Left lung (tissue), 14 donors: ENCODE measurements at places on chromosomes 11 and 22. TPM values are rescaled to one million over a fixed set of nuclear protein-coding genes. Genes with fewer than 3 reads are reported as not detected.
A peak's percentile ranks its signal among the peaks of the same experiment; 100 is the strongest.

GRCh38 chr22:40876907-40877306 lies 15.0 kb upstream of the DNAJB7 start:
- no peak for DNase-seq
- no peaks in the 10 kb centered on the region for H3K36me3 ChIP-seq
- no peak overlapping the region for H3K4me3 ChIP-seq
- no peaks in the 10 kb centered on the region for H3K27me3 ChIP-seq
- H3K4me1 ChIP-seq: no peaks in the 10 kb centered on the region

Gene TCN2
- 35.1 TPM for polyA plus RNA-seq

GRCh38 chr11:78331711-78332110 lies 85.9 kb downstream of the GAB2 start:
- no peak overlapping the region for H3K4me3 ChIP-seq
- no peak overlapping the region for H3K27ac ChIP-seq
- no peaks in the 10 kb centered on the region for H3K36me3 ChIP-seq
- no peaks in the 10 kb centered on the region for H3K27me3 ChIP-seq
- peaks cover 23% of the 10 kb centered on the region for H3K4me1 ChIP-seq
- DNase-seq: no peak

DNA sequence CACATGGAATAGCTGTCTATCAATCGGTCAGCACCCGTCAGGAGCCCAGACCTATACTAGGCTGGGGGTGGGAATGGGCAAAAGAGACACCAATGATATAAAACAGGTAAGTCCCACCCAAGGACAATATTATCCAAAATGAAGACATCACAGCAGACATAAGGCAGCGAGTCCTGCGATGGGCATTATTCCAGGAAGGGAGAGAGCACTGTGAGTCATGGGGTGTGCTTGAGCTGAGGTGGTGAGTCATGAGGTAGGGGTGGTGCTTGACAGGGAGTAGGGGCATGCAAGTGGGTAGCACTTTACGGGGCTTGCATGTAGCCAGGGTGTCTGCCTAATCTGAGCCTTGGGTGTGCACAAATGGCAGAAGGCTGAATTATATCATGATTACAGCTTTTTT lies 605.0 kb upstream of the CADM1 start:
- H3K4me1 ChIP-seq: no peaks in the 10 kb centered on the region
- DNase-seq: no peak
- H3K27ac ChIP-seq: no peak overlapping the region
- H3K36me3 ChIP-seq: no peaks in the 10 kb centered on the region
- no peaks in the 10 kb centered on the region for H3K27me3 ChIP-seq
- H3K4me3 ChIP-seq: no peak overlapping the region

Gene CHRNA10
- polyA plus RNA-seq: 2.2 TPM

DNA sequence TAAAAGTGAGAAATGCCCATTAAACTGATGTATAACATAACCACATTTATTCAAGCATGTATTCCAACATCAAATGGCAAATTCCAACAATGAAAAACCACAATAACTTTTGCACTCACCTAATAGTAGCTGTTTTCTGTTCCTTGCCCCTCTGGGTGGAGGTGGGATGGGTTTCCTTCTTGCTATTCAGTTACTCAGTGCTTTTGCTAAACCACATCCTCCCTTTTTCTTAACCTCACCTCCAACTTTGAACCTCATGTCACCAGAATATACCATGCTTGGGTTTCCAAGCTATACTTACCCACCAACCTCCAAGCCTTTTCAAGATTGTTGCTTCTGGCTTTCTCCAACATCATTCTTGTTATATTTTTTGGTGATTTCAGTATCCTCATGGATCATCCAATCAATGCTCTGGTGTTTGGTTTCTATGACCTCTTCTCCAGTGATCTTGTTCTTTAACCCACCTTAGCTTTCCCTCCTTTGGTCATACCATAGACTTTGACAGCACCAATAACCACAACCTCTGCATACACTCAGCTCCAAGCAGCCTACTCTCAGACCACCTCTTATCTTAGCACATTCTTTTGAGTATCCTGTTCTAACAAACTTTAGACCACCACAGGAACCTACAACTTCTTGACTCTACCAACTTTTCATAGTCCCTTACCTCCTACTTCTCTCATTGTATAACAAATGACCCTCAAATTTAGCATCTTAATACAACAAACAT lies 3.2 kb upstream of the CCDC15 start:
- no peaks in the 10 kb centered on the region for H3K27me3 ChIP-seq
- no peaks in the 10 kb centered on the region for H3K4me1 ChIP-seq
- no peak for DNase-seq
- H3K4me3 ChIP-seq: no peak overlapping the region
- H3K27ac ChIP-seq: no peak overlapping the region
- no peaks in the 10 kb centered on the region for H3K36me3 ChIP-seq

Gene MCAT
- polyA plus RNA-seq: 15.6 TPM

DNA sequence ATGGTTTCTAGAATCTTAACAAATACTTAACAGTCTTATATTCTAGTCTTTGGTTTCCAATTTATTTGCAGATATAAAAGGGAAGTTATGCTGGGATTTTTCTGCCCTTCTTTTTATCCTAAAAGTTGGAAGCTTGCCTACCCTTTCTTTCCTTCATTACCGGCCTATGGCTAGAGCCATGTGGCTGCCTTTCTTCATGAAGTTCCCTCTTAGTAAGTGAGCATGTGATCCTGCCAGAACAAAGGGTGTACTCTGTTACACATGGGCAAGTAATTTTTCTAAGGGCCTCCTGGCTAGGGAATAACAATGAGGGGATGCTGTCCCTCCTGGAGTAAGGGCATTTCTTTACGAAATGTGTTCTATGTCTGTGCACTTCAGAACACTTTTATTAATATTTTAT lies 252.1 kb upstream of the PITPNB start:
- DNase-seq: no peak
- H3K4me1 ChIP-seq: no peaks in the 10 kb centered on the region
- no peaks in the 10 kb centered on the region for H3K36me3 ChIP-seq

Gene GRAMD4
- polyA plus RNA-seq: 51.9 TPM

DNA sequence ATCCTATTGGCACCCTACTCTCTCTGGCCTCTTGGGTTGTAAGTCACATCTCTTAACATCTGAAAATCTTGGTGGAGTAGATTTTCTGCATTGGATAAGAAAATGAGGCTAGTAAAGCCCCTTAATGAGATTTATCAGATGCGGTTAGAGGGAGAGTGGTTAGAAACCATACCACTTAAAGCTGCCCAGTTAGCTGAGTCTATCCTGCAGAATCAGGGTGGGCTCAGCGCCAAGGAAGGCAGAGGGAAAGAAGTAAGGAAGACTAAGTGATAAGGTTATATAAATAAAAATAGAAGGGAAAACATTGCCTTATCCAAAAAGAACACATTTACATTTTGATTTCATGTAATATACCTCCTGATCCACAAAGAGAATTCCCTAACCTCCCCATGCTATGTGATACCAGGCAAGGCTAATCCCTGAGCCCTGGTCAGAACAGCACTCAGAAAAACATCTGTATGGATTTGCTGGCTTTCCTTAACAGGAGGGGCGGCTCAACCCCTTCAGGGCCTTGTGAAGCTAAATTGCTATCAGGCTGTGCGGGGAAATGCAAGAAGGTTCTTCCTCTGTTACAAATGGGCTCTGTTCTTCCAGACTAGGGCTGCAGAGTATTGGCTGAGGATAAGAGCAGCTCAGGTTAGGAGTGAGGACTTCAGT lies 101.7 kb downstream of the SNX19 start:
- no peak overlapping the region for H3K27ac ChIP-seq
- no peaks in the 10 kb centered on the region for H3K27me3 ChIP-seq
- no peak overlapping the region for H3K4me3 ChIP-seq
- H3K36me3 ChIP-seq: no peaks in the 10 kb centered on the region
- no peak for DNase-seq

- peaks cover 6% of the 10 kb centered on the region for H3K36me3 ChIP-seq
- H3K27ac ChIP-seq: peak overlapping the region; percentile 50
- H3K27me3 ChIP-seq: no peaks in the 10 kb centered on the region
- H3K4me1 ChIP-seq: peaks cover 76% of the 10 kb centered on the region
- no peak for DNase-seq
Observed at GRCh38 chr11:114091516-114092397, 32.2 kb downstream of the ZBTB16 start.

DNA sequence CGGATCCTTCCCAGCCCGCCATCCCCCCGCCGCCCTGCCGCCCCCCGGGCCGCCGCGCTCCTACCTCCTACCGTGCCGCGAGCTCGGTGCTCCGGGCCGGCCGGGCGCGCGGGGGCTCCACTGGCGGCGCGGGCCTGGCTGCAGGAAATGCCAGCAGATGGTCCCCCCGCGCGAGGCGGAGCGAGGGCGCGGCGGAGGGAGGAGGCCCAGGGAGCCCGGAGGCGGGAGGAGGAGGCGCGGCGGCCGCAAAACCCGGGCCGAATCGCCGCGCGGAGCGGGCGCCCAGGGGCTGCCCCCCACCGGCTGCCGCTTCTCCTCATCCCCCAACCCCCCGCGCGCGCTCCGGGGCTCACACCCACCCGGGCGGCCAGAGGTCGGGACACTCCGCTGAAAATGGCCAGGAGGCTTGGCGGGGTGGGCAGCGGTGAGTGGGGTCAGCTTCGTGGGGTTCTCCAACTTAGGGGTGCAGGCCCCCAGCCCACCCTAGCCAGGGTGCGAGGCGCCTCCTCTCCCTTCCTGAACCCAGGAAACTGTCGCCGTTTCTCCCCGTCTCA lies at the start of gene OSBPL5:
TSS of gene OSBPL5 (minus strand) at position 159 of the 554 bp plus-strand sequence. CDS start 36,162 bp downstream, outside the sequence.
- no peak for DNase-seq
- no peaks in the 10 kb centered on the region for H3K36me3 ChIP-seq
- peaks cover 17% of the 10 kb centered on the region for H3K4me1 ChIP-seq
- peak within 1 kb of the TSS; percentile 65 for H3K4me3 ChIP-seq

- H3K27me3 ChIP-seq: no peaks in the 10 kb centered on the region
- peaks cover 29% of the 10 kb centered on the region for H3K36me3 ChIP-seq
- peaks cover 9% of the 10 kb centered on the region for H3K4me1 ChIP-seq
Observed at GRCh38 chr11:67177399-67178281, 58.6 kb downstream of the KDM2A start.

GRCh38 chr22:28942801-28943500 lies 59.6 kb downstream of the ZNRF3 start:
- H3K4me3 ChIP-seq: no peak overlapping the region
- no peak overlapping the region for H3K27ac ChIP-seq
- peaks cover 12% of the 10 kb centered on the region for H3K4me1 ChIP-seq

Gene LGR4
- polyA plus RNA-seq: 20.6 TPM

DNA sequence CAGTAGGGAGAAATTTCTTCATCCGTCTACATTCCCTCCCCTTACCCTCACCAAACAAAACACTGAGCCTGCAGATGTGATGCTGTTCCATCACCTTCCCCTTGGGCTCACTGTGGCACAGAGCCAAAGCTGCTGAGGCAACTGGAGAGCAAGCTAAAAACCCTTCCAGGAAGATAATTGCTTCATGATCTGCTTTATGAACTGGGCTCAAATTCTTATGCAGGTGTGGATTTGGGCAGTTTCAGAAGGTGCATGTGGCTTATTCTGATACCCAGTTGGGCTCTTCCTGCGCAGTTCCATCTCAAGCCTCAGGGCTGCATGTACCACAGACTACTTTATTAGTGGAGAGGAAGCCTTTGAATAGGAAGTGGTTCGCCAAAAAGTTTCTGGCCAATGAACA lies 58.3 kb downstream of the AAMDC start:
- H3K27ac ChIP-seq: no peak overlapping the region
- DNase-seq: no peak
- peaks cover 96% of the 10 kb centered on the region for H3K36me3 ChIP-seq
- H3K27me3 ChIP-seq: no peaks in the 10 kb centered on the region

- no peak for DNase-seq
- H3K27me3 ChIP-seq: no peaks in the 10 kb centered on the region
- H3K36me3 ChIP-seq: no peaks in the 10 kb centered on the region
- no peaks in the 10 kb centered on the region for H3K4me1 ChIP-seq
Observed at GRCh38 chr11:126403022-126403581, 47.6 kb downstream of the ST3GAL4 start.

DNA sequence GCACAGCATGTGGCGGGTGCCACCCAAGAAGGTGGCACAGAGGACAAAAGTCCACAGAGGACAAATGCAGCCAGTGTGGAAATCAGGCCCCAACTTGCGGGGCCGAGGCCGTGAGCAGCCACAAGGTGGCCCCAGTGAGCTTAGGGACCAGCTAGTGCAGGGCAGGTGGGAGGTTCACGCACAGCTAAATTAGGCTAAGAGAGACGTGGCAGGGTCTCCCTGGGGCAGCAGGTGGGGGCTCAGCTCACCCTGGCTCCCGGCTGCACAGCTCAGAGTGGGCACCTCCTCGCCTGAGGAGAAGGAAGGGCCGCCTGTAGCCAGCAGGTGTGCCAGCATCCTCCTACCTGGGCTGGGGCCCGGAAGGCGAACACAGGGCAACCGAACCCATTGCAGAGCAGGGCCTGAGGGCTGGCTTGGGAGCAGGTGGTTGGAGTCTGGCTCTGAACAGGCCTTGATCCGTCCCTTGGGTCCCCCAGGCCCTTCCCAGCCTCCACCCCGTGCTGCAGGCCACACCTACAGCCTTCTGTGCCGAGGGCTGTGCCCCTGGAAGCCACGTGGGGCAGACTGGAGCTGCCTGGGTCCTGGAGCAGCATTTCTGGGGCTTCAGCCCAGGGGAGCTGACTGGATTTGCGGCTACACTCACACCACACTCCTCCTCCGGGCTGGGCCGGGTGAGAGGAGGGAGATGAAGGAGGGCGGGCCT lies 26.1 kb upstream of the CELSR1 start:
- no peak overlapping the region for H3K4me3 ChIP-seq
- no peaks in the 10 kb centered on the region for H3K27me3 ChIP-seq
- peaks cover 16% of the 10 kb centered on the region for H3K4me1 ChIP-seq
- no peak overlapping the region for H3K27ac ChIP-seq
- H3K36me3 ChIP-seq: no peaks in the 10 kb centered on the region

DNA sequence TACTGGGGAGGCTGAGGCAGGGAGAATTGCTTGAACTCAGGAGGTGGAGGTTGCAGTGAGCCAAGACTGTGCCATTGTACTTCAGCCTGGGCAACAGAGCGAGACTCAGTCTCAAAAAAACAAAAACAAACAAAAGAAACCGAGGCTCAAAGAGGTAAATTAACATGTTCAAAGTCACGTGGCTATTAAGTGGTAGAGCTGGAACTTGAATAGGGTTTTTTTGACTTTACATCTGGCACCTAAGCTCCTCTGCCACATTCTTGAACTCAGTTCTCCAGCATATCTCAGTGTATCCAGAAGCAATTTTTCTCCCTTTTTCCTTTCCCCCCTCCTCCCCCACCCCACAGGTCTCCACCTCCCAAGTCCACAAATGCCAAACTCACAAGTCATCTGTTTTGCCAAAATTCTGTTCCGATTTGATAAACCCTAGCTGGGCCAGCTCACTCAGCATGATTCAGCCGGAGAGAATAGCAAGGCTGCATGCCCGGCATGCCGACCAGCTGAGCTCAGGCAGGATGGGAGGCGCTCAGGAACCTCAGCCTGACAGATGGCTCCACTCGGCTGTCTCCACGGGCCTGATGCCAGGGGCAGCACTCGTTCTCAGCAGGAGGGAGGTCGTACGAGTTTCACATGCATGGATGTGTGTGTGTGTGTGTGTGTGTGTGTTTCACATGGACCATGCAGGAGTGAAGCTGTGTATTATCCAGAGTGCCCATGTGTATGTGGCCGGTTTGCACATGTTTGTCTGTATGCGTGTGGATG lies 63.2 kb upstream of the RRAS2 start:
- H3K36me3 ChIP-seq: no peaks in the 10 kb centered on the region
- peak; percentile 77 for DNase-seq
- no peak overlapping the region for H3K27ac ChIP-seq
- H3K4me1 ChIP-seq: peaks cover 18% of the 10 kb centered on the region
- H3K27me3 ChIP-seq: no peaks in the 10 kb centered on the region
- H3K4me3 ChIP-seq: no peak overlapping the region
